ENCODE measurements at places on chromosomes 3 and 15.

DNA sequence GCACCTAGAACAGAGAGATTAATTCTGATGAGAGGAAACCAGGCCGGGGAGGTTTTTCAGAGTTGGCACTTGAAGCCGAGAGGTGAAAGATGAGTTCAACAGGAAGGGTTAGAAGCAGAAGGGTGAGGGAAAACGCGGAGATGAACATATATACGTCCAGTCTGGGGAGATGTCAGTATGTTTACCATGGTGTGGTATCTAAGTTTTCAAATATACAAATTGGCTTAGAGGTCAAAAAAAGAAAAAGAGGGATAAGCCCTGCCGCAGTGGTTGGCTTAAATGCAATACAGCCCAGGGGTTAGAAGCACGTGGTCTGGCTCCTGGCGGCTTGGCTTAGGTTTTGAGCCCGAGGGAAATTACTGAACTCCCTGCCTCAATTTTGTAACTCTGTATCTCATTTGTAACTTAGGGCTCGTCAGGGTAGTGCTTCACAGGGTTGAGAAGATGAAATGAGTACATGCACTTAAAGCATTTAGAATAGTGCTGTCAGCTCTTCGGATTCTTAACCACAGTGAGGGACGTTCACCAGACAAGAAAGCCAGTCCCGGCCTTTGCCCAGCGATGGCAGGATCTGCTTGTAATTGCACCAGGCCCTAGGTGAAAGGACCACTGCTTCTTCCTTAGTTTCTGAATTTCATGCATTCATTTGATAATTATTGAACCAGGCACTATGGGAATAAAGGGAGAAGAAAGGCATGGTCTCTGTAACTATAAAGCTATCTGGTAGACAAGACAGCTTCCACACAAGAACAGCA, 6.4 kb downstream of the HES1 start:
- peak; percentile 59 for DNase-seq

DNA sequence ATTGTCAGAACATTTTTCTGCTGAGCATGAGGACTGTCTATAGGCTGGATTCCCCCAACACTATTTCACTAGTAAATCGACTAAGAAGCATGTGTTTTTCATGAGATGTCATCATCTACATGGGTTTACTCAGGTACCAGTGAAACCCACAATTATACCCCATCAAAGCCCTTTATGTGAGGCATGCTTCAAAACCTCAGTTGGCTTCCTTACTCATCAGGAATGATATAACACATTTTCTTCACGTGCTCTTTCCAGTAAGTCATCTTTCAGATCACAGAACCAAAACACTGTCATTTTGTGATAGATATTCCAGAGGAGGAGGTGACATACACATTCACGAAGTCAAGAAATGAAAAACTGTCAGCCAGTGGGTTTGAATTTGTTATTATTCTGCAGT, 116.5 kb downstream of the ANO10 start:
- no peak for DNase-seq

DNA sequence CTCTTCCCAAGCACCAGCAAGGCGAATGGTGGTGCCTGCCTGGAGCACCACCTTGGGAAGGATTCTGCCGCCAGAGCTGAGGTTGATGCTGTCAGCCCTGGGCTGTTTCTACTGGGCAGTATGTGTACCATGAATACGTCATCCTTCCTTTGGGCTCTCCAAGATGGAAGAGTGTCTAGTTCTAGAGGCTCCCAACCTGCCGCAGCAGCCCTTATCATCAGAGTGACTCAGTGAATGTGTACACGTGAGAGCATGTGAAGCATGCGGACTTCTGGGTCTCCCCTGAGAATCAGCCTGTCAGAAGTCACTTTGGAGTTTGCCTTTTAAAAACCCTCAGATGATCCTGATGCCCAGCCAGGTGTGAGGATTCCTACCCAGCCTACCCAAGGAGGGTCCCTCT, 20.9 kb downstream of the PLA2G4D start:
- DNase-seq, result no peak

DNA sequence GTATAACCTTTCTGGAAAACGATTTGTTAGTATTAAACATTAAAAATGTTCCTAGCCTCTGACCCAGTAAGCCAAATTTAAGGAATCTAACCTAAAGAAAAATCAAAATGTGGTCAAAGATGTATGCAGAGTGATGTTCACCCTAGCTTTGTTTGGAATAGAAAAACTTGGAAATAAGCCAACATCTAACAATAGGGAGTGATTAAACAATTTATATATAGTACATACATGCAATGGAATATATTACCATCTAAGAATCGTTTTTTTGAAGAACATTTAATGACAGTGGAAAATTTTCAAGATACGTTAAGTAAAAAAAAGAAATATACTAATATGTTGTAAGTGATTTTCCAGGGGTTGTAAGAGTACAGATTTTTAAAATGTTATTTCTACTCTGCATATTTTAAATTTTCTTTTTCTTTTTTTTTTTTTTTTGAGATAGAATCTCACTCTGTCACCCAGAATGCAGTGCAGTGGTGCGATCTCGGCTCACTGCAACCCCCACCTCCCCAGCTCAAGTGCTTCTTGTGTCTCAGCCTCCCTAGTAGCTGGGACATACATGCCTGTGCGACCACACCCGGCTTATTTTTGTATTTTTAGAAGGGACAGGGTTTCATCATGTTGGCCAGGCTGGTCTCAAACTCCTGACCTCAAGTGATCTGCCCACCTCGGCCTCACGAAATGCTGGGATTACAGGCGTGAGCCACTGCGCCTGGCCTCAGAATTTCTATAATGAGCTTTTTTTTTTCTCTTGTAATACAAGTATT, 54.9 kb downstream of the ANP32A start:
- DNase-seq, result no peak

DNA sequence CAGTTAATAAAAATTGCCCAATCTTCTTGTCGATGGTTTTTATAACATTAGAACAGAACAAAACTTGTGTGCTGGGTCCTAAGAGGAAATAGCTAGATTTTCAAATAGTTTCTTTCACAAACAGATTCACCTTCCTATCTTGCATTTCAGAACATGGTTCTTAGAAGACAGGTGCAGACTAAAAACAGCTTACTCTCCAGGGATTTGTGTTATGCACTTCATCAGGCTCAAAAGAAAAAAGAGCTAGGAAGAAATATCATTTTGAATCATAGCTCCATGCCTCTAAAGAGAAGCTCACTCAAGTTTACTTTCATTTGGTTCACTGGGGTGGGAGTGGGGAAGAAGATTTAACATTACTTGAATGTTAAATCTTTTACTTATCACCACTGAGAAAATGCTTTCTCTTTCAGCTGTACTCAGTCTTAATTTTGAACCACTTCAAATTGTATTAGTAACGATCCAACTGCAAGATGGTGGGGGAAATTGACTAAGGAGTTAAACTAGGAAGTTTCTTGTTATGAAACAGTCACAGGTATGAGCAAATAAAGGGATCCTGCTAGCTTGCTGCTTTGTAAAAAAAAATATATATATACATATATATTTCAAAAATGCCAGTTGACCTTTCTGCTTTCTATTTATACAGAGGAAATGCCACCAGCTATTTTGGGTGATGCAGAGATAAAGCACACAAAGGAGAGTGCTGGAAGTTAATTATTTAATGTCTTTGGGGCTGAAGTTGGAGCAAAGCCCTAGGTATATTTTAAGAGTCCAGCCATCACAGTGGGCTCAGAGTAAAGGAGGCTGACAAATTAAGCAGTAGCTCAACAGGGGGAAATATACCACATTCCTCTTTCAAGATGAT, 28.3 kb upstream of the NUDT16 start:
- no peak for DNase-seq

DNA sequence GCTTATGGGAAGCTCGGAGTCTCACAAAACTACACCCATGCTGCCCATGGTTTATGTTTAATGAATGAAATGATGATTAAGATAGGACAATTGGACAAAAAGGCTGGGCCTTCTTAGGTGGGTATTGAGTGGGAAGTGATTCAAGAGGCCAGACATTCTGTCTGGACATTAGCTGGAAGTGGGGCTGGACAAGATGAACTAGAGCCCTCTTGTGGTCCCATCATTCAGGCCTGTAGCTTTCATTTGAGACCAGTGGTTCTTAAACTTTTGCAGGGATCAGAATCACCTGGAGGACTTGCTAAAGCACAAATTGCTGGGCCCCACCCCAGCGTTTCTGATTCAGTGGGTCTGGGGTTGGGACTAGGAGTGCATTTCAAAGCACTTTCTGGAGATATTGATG, 290.4 kb upstream of the CTDSPL start:
- DNase-seq, result no peak

DNA sequence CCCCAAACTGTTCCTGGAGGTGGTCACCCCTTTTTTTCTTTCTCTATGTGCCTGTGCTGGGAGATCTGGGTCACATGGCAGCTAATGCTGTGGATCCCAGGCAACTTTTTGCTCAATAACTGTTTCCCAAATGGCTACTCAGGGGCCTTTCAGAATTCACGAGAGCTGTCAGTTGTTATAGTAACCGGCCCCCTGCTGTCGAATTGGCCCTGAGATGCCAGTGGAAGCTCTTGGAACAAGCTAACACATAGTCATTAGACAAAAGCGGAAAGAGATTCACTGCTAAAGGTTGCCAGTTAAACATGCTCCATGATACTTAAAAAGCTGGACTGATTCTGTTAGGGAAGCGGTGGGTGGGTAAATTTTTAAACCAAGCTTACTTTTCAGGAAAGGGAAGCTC, 144.1 kb downstream of the FEZF2 start:
- DNase-seq, result no peak

- DNase-seq, result peak; percentile 38
Observed at GRCh38 chr3:33096093-33096868, 665 bp downstream of the GLB1 start.

DNA sequence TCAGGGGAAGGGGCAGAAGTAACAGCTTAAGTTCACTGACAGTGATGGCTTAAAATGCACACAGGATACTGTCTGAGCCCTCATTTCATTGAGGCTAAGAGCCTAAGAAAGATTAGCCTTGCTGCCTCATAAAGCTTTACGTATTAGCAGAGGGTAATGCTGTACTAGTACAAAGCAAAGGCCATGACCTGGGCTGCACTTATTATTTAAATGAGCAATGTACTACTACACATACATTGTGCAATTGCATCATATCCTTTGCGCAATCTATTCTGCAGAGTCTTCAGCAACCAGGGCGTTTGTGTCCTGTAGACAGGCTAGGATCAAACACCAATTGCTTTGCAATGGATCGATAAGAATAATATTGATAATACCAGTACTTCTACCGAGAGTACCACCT, 221.8 kb downstream of the TPRG1 start:
- DNase-seq, result no peak

DNA sequence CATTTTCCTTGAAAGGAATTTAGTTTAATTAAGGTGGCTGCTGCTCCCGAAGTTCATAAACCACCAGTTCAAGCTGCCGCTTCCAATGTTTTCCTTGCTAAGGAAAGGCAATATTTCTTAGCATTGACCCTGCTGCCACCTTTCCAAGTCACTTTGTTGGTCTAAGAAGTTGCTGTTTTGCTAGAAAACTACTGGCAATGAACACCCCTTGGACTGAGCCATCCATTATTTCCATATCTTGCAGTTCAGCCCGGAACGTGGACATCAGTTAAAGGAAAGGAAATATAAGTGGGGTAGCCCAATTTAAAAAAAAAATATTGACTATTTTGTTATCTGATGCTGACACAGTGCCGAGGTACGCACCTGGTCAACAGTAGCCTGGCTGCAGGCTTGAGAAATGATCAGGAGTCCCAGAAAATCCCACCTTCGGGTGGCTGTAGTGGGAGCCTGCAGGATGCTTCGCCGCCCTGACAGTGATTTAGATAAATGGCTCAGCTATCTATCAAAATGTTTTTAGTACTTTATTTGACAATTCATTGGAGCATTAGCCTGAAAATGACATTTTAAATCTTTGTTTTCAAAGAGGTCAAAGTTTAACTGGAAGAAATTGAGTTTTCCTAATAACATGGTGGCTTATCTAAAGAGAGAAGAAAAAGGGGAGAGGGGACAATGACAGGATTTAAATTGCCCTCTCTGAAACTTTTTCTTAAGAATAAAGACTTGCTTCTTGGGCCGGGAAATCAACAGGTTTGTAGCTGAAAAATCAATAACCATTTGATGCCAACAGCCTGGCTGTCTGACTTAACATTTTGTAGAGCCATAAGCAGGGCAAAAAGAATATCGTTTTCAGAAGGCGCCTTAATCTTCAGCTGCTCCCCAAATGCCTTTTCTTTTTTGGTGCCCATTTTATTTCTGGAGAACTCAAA, 1.6 kb downstream of the RARB start:
- no peak for DNase-seq

- no peak for DNase-seq
Observed at GRCh38 chr15:99169769-99170311, 65.0 kb downstream of the SYNM start.

DNA sequence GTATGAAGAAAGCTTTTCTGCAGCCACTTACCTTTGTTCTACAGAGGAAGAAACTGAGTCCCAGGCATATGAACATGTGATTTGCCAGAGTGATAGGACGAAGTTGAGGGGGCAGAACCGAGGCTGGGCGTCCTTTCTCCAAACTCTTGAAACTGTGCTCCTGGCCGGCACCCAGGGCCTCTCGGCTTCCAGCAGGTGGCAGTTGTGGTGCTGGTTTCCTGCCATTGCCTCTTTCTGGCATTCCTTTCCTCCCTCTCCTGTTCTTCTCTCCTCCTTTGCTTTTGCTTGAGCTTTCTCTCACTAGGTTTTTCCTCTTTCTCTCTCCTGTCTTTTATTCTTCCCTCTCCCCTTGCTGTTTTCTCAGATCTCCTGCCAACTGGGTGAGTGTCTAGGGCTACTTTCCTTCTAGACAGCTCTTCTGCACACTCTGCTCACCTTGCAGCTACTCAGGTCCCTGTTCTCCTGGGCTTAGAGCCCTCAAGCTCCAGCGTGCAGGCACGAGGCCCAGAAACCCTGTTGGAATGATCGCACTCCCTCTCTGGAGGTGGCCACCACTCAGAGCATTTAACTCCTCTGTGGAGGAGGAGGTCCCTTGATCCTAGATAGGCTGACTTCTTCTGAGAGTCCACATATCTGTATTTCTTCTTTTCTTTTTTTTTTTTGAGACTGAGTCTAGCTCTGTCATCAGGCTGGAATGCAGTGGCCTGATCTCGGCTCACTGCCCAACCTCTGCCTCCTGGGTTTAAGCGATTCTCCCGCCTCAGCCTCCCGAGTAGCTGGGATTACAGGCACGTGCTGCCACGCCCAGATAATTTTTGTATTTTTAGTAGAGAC, 26.2 kb downstream of the TRAK1 start:
- DNase-seq, result peak; percentile 61

- no peak for DNase-seq
Observed at GRCh38 chr3:56519641-56520040, 37.3 kb upstream of the CCDC66 start.
